ENCODE measurements at places on chromosomes 5 and 9.

- DNase-seq = no peak
Observed at GRCh38 chr9:125119643-125120286, 23.6 kb downstream of the SCAI start.

DNA sequence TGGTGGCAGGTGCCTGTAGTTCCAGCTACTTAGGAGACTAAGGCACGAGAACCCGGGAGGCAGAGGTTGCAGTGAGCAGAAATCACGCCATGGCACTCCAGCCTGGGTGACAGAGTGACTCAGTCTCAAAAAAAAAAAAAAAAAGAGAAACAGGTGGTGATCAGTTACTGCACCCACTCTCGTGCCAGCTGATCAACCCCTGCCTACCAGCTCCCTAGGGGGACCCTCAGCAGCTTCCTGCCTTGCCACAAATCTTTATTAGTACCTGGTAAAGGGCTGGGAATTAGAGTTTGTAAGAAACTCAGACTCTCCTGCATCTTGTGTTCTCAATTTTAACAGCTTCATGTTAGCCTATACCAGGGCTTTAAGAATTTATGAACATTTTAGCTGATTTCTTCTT is 914.9 kb downstream of the EFNA5 start:
- no peak for DNase-seq

GRCh38 chr5:162209005-162209605 is 141.5 kb downstream of the GABRG2 start:
- peak; percentile 2 for DNase-seq

GRCh38 chr5:173826086-173826427 is 62.1 kb upstream of the CPEB4 start:
- no peak for DNase-seq

- DNase-seq = no peak
Observed at GRCh38 chr5:149140197-149141002, 893 bp upstream of the ABLIM3 start.

DNA sequence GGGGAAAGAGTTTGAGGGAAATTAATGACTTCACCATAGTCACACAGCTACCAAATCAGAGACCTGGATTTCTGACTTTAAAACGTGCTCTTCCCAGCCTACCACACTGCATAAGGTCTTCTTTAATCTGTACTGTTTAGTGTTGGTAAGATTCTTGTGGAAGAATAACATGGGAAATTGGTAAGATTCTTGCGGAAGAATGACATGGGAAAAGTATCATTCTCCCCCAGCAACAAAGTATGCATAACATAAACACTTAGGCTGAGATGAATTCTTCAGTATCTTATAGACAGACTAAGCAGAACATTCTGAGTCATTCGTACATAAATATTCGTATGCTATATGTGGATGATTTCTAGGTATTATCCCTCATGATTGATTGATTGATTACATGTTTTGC is 170.4 kb downstream of the FOCAD start:
- DNase-seq = no peak

GRCh38 chr9:110040788-110041187 is 167.2 kb downstream of the C9orf152 start:
- DNase-seq = no peak

DNA sequence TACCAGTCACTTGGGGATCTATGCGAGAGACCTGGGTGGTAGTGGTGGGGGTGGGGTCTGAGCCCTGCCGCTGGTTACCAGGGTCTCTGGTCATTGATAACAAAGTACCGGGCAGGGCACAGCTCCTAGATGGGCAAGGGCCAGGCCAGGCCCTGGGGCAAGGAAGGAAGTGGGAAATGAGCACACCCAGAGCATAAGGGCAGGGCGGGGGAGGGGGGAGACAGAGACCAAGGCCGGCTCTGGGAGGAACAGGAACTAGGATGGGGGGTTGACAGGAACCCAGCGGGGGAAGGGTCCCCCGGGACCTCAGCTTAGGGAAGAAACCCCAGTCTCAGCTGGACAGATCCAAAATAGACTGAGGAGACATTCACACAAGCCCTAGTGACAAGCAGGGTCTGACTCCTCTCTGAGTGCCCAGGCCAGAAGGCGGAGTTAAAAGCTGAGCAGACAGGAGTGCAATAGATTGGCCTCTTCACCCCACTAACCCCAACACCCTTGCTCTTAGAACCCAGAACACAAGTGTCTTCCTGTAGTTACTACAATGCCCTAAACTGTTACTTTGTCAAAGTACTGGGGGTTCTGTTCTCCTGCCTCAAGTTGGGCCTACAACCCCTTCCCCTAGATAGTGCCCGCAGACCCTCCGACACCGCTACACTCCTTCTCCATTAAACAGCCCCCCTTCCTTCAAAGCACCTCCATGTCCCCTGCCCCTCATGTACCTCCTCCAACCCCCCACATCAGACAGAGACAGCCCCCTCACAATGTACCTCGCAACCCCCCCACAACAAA is 628 bp downstream of the ATOSB start:
- peak; percentile 46 for DNase-seq

DNA sequence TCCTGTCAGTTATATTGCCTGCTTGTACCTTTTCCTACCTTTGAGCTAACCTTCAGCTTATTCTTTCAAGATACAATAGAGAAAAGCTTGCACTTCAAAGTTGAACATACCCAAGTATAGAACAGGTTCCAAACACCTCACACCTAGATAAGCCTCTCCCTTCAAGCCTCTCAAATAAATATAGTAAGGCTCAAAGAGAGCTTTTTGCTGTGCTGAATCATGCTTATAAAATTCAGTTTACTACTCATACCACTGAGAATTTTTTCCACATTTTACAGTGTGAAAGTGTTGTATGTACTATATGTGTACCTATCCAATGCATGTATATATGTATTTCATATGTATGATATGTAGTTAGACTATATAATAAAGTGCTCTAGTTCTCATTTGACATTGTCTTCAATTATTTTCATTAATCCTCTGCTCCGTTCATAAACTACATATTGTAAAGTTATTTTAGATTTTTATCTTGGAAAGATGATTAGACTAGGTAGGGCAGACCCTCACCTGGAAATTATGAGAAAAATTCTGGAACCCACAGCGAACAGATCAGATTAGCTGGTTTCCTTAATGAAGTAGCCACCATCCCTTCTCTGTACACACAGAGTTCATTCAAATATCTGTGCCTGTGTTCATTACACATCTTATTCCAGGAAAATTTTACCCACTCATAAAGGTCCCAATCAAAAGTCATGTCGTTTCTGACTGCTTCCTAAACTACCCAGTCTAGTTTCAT is 149.2 kb upstream of the RGMB start:
- no peak for DNase-seq

DNA sequence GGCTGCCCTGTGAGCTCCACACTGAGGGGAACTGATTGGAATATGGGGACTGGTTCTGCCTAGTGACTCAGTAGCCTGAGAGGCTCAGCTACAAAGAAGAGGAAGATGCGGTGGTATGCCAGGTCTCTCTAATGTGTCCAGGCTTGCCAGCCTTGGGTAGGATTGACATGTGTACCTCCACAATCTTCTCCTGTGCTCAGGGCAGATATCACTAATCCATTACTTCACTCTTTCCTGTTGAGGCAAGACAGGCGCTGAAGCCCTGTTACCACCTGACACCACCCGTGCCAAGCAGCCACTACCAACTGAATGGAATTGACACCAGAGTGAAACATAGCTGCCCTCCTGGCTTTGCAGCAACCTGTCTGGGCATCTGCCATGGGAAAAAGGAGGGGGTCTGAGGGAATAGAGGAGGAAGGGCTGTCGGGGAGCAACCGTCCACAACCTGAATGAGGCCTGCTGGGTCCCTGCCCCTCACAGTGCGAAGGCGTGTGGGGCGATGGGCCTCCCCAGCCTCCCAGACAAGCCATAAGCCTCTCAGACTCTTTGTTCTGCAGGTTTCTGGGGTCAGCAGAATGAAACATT is 114.7 kb upstream of the CXCL14 start:
- no peak for DNase-seq

GRCh38 chr9:70058569-70059116 is 15.0 kb downstream of the MAMDC2 start:
- DNase-seq = no peak

- DNase-seq = no peak
Observed at GRCh38 chr5:50535393-50535792, 94.3 kb upstream of the EMB start.

- no peak for DNase-seq
Observed at GRCh38 chr9:87300915-87301314, 196.8 kb upstream of the DAPK1 start.

DNA sequence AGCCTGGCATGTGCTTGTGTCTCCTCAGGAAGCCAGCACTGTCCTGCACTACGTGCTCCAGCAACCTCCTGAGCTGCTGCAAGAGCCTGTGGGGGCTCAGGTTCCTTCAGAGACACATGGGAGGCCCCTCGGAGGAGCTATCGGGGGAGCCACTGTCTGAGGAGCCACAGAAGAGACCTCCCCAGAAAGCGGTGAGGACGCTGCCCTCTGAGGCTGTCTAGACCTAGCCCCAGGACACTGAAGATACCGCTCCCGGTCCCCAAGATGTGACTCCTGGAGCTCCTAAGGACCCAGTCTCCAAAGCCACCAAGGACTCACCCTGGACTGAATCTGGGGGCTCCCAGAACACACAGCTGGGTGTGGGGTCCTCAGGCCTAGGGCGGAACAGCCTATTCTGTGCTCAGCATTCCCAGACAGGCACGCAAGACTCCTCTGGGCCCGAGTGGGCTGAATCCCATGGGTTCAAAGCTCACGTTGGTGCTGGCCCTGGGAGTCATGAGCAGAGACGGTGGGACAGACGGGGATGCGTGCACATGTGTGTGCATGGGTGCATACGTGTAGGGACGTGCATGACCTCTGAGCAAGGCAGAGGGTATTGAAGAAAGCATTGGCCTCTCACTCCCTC is 50.0 kb downstream of the HRH2 start:
- DNase-seq = no peak

GRCh38 chr9:128001151-128001778 is 20.5 kb upstream of the EEIG1 start:
- no peak for DNase-seq

DNA sequence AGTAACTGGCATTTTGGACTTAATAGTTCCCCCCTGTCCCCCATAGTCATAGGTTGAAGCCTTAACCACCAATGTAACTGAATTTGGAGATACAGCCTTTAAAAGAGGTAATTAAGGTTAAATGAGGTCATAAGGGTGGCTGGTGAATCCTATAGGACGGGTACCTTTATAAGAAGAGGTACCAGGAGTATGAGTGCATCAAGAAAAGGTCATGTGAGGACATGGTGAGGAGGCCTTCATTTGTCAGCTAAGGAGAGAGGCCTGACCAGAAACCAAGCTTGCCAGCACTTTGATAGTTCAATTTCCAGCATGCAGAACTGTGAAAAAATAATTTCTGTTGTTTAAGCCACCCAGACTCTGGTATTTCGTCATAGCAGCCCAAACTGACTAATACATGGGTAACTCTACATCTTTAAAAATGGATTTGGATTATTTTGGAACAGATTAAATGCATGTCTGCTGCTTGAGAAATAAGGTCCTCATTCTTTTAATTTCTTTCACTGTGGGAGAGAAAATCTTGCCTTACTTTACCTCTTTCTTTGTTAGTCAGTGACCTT is 9.7 kb downstream of the RASA1 start:
- DNase-seq = no peak

DNA sequence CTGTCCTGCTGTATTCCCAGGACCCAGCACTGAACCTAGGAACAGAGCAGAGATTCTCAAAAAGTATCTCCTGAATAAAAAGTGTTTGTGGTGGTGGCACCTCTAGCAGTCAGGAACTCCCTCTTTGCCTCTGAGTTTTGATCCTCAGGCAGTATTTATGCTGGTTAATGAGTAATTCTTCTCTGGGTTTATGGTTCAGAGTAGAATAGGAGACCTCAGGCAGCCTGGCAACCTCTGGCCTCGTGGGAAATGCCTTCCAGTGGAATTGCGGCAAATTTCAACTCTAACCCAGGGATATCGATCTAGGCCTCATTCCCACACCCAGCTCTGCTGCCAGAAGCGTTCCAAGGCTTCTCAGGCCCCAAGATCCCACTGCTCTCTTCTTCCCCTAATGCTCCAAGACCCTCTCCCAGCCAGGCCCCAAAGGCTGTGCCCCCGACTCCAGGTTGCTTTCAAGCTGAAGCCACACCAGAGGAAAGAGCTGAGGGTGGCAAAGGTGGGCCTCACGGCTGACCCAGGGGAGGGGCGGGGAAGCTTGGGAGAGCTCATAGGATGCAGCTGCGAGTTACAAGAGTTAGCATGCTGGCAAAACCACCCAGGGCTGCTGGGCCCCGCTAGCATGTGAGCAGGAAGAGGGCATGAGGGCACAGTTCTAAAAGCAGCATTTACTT is 10.9 kb upstream of the HDHD3 start:
- no peak for DNase-seq

DNA sequence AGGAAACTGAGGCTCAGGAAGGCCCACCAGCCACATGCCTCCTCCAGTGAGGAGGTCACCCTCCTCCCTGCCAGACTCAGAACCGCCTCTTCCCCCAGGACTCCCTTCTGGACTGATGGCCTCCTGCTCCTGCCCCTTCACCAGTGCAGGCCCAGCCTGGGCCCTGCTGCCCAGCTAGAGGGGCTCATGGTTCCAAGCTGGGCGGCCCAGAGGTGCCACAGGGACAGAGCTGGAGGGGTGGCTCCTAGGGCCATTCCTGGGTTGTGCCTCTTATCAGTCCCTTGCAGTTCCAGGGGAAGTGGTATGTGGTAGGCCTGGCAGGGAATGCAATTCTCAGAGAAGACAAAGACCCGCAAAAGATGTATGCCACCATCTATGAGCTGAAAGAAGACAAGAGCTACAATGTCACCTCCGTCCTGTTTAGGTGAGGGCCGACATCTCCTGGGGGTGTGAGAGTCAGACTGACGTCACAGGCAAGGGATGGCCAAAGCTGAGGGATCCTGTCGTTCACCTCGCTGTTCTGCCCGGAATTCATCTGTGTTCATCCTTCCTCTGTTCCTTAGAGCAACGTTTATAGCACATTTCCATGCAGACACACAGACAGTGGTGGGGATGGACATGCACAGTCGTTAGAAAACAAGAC is 819 bp downstream of the LCN2 start:
- no peak for DNase-seq

DNA sequence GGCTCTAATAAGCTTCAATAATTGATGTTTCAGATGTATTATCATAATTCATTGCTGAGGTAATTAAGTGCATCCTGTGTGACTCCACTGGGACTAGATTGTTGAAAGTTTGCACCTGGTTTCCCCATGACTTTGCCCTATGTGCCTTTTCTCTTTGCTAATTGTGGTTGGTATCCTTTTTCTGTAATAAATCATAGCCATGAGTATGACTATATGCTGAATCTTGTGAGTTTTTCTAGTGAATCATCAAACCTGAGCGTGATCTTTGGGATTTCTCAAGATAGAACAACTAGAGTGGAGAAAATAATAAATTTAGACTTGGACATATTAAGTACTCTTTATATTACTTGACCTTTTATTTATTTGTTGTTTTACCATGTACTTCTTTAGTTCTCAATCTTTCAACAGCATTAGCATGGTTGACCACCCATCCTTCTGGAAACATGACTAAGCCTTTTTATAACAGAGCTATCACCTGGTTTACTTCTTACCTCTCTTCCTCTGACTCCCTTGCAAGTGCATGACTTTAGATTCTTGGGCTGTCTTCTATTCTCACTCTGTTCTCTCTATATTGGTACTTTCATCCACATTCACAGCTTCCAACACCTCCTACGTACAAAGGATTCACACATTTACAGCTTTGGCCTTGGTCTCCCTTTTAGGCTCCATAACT is 239.6 kb upstream of the TAS2R1 start:
- no peak for DNase-seq

Data from natural killer cell (primary cell).